ENCODE measurements at places on chromosomes 3 and 15.

GRCh38 chr3:42269647-42270046 is 3.7 kb upstream of the CCK start:
- DNase-seq = no peak

DNA sequence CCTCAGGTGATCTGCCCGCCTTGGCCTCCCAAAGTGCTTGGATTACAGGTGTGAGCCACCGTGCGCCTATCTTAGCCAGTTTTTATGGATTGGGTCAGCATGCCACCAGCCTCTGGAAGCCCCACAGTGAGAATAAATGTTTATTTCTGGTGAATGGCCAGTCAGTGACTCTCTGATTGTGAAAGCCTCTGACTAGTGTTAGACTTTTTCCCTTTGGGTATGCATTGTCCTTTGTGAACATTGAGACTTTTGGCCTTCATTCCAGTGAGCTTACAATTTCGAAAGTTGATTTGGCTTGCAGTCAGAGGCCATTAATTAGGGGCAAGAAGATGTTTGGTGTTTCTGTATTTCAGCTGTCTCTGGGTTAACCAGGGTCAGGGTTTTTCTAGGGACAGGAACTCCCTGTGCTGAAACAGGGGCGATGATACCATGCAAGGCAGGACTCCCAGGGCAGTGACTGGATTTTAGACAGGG is 274.5 kb upstream of the C2CD4B start:
- no peak for DNase-seq

- DNase-seq = no peak
These were observed 159.0 kb upstream of the TSC22D2 start for GRCh38 chr3:150248888-150249681.

DNA sequence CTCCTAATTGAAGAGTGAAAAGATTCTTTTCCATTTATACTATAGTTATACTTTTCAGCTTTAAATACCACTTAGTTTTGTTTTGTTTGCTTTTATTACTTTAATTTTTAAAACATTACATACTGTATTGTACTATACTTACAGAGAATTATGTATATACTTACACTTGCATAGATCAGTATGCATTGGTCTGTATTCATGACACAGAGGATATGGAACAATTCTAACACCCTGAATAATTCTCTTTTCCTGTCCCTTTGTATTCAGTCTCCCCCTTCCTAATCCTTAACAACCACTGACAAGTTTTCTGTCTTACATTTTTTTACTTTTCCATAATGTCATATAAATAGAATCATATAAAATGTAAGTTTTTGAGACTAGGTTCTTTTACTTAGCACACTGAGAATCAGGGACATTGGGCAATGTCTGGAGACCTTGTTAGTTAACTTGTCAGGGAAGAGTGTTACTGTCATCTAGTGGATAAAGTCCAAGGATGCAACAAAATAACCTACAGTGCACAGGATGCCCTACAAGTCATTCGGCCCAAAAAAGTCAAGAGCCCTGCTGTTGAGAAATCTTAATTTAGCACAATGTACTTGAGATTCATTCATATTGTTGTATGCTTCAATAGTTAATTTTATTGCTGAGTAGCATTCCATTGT is 95.7 kb upstream of the MCTP2 start:
- no peak for DNase-seq

DNA sequence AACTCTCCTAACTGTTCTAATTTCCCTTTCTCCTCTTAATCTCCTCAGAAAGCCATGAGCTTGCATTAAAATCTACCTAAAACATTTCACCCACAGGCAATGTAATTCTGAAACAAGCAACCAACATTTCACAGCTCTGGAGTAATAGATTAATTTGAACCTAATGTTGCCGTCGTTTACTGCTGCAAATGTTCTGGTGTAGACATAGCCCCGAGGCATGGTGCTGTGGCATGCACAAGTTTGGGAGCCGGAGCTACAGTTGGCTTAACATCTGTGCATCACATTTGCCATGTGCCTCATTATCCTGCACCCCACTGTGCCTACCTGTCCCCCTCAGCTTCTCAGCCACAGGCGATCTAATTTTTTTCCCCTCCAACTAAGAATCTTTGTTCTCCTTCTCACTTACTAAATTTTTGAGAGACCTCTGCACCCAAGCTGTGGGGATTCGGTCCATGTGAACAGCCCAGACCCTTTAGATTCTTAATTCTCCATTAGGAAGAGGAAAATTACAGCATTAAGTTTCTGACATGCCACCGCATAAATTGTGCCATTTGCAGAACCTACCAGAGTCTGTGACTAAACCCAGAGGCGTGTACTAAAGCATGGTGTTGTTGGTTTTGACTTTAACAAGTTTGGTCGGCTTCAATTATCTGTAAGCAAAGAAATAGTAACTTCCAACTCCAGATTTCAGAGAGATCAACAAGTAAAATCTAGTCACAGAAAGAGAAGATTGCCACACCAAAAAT is 419.2 kb downstream of the MECOM start:
- no peak for DNase-seq

DNA sequence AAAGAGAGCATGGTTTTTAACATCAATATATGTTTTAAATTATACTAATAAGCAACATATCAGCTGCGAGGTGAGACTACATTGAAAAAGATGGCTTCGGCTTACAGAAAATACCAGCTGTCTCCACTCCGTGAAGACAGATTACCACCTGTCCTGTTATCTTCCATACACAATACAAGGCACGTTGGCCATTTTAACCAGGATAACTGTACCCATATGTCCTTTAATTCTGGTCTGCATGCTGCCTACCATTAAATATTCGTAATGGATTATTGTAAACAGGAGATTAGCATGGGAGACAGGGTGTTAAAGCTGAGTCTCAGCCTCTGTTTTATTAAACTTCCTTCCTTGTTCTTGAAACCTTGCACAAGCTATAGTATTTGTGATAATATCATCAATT is 855.5 kb downstream of the ROBO1 start:
- no peak for DNase-seq

DNA sequence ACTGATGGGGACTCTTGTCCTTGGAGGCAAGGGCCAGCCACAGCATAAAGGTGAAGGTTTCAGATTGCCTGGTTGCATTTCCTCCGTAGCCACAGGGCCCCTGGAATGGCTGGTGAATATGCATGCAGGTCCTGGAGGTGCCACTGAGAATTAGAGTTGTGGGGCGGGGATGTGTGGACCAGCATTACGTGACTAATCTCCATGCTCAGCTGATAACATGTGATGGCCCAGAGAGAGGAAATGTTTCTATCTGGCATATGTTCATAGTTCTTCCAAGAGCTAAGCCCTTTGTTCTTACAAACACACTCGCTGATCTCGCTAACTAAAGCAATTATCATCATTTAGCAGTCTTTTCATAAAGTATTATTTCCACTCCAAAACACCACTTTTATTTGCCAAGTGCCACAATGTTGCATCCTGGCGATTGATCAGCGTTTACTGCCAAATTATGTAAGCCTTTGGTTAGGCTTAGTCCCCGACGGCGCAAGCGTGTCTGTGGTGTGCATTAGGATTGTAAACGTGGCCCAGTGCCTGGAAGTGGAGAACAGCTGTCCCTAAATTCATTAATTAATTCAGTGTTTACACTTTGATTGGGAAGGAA is 55.9 kb downstream of the CGNL1 start:
- no peak for DNase-seq

GRCh38 chr3:83426300-83426699 is 1532.5 kb upstream of the CADM2 start:
- DNase-seq = no peak

GRCh38 chr3:150454085-150454484 is 46.0 kb downstream of the TSC22D2 start:
- DNase-seq = no peak

DNA sequence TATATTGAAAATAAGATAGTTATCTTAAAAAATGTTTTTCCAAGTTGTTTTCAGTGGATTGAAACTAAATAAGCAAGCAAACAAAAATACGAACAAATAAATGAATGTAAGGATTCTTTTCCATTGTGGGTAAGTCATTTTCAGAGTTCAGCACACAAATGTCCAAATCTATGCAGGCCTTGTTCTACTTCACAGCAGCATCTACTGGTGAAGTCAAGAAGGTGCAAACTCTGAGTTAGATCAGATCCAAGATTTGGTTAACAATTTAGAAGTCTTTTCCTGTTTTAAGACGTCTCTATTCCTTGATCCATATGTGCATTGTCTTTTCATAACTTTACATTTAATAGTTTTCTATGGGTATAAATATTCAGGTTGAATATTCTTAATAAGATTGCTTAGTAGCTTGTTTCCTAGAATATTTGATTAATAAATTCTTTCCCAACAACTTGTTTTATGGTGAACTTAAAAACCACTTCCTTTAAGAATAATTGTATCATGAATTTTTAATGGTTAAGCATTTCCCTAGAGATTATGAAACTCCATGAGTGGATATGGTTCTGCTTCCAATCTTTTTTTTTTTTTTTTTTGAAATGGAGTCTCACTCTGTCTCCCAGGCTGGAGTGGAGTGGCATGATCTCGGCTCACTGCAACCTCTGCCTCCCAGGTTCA is 10.5 kb downstream of the PTX3 start:
- no peak for DNase-seq

DNA sequence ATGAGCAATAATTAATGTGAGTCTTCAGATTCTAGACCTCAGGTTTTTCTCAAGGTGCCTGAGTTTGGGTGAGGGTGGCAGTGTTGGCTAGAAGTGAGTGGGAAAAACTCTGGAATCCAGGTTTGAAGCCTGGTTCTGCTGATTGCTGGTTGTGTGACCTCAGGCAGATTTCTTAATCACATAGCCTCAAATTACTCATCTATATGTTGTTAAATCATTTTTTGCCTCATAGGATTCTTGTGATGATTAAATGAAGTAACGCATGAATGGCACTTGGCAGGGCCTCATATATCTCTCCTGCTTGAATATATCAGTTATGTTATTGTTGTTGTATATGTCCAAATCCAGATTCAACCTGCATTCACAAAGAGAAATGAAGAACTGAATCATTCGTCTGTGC is 60.5 kb downstream of the NR2F2 start:
- DNase-seq = no peak

GRCh38 chr3:13077431-13078162 is 4.4 kb upstream of the IQSEC1 start:
- DNase-seq = no peak

GRCh38 chr3:192929146-192929545 is 11.5 kb upstream of the MB21D2 start:
- DNase-seq = no peak

GRCh38 chr15:64892847-64893403 is 18.8 kb upstream of the ANKDD1A start:
- DNase-seq = no peak

DNA sequence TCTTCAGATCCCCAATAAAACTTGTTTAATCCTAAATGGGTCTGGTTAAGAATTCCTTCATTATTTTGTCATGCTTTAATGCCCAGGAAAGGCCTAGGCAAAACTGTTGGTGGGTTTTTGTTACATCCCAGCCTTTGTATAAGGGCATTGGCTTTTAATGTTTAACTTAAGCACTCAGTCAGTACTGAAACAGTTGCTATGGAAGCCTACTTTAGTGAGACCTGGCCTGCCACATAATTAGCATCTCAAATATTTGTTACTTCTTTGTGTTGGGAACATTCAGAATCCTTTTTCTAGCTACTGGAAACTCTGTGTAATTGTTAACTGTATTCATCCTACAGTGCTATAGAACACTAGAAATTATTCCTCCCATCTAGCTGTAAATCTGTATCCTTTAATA is 369.6 kb upstream of the ATP10A start:
- no peak for DNase-seq

- no peak for DNase-seq
These were observed 102.4 kb downstream of the LRIG1 start for GRCh38 chr3:66398228-66399025.

DNA sequence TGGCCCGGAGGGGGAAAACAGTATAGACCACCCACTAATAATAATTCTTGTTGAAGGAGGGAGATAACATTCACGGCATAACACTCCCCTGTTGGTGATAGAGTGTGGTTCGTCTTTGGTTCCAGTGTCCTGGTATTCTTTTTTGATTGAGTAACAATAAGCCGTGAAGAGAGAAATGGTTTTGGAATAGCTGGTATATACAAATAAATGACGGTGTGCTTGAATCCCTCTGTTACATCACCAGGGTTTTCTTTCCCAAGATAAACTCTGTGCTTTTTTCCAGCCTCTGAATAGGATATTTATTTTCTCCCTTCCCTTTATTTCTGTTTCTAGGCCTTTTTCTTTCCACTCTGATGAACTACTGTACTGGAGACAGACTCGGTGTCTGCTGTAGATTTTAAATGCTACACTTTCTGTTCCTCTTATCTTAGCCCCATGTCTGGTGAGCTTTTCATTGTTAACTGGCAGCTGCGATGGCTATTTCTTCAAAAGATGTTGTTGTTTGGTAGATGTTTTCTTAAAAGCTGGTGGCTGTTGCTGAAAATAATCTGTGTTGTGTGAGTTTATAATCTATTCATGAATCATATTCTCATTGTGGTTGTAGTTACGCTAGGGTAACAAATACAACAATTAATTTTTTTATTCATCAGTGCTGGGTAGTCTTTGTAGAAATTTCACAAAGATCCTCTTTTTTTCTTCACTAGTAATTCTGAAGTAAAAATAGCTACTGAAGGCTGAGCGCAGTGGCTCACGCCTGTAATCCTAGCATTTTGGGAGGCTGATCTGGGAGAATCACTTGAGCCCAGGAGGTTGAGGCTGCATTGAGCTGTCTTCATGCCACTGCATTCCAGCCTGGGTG is 15.5 kb upstream of the SCAANT1 start:
- no peak for DNase-seq

DNA sequence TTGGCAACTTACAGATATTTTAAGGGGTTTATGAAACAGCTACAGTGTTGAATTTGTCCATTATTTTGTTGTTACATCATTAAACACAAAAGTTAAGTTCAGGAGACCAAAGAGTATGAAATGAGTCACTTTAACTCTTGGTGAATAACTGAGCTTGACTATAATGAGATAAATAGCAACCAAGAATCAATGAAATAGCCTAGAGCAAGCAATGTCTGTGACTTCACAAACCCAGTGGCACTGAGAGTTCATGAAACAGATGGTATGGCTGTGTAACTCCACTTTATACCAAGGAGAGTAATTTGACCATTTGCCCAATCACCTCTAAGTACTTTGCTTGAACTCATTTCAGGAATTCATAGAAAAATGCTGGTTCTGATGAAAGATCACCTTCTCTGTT is 169.6 kb upstream of the GADL1 start:
- no peak for DNase-seq

GRCh38 chr3:78724859-78725258 is 1042.9 kb downstream of the ROBO1 start:
- no peak for DNase-seq

DNA sequence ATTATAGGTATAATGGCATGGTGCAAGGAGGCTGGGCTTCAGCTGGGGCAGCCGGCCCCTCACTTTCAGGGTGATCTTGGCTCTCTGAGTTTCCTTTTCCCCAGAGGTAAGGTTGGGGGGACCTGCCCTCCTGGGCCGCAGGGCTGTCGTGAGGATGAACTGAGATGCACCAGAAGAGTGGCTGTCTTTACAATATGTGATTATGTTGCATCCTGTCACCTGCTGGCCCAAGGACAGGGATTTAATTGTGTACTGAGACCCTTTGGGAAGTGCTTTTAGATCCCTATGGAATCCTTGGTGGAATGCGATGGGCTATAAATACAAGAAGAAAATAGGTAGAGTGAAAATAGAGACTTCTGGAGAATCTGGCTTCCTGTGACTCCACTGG is 22.1 kb downstream of the ANAPC13 start:
- no peak for DNase-seq

Data from omental fat pad (tissue), 4 donors.